Skeletal muscle cell (primary cell): ENCODE measurements at places on chromosomes 5 and 9.

- DNase-seq, result no peak
These were observed 207.7 kb downstream of the FRMD3 start for GRCh38 chr9:83330207-83331196.

DNA sequence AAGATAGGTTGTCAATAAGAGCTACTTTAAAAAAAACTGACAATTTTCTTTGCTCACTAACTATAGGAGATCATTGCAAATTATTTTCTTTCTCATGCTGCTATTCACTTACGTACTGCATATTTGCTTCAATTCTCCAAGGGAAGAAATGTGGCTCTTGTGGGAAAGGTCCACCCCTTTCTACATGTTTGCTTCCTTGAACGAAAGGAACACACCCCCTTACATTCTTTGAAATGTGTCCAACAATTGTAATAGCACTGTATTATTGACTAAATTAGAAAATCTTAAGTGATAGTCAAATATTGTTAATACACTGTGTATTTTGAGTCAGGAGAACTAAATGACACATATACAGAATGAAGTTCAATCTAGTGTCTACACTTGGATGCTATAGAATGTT is 5.2 kb downstream of the MEF2C start:
- no peak for DNase-seq

- no peak for DNase-seq
These were observed 1067.0 kb downstream of the CDH18 start for GRCh38 chr5:18920966-18921365.

GRCh38 chr9:134963546-134963945 is 45.8 kb upstream of the FCN1 start:
- no peak for DNase-seq

DNA sequence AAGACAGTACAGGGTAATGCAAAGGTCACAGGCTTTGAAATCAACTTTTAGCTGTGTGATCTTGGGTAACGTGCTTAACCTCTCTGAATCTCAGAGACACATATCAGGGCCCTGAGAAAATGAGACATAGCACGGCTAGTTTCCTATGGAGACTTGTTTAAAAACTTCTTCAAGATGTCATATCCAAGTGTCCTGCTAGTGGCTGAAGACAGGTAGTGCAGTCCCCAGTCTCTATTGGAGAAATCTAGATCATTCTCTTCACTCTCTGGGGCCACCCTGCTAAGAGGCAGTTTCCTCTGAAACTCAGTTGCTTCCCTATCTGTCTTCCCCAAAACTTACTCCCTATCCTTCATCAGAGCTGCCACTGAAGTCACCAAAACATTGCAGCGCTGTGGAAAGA is 30.3 kb upstream of the GRXCR2 start:
- no peak for DNase-seq
